ENCODE measurements at places on chromosomes 11 and 22.
A peak's percentile ranks its signal among the peaks of the same experiment; 100 is the strongest.

- DNase-seq = no peak
These were observed 76.8 kb upstream of the BIRC3 start for GRCh38 chr11:102240502-102240901.

GRCh38 chr11:61132646-61133045, 28.6 kb downstream of the VPS37C start:
- DNase-seq = no peak

- DNase-seq = no peak
These were observed 26.8 kb downstream of the LARGE1 start for GRCh38 chr22:33893512-33893911.

DNA sequence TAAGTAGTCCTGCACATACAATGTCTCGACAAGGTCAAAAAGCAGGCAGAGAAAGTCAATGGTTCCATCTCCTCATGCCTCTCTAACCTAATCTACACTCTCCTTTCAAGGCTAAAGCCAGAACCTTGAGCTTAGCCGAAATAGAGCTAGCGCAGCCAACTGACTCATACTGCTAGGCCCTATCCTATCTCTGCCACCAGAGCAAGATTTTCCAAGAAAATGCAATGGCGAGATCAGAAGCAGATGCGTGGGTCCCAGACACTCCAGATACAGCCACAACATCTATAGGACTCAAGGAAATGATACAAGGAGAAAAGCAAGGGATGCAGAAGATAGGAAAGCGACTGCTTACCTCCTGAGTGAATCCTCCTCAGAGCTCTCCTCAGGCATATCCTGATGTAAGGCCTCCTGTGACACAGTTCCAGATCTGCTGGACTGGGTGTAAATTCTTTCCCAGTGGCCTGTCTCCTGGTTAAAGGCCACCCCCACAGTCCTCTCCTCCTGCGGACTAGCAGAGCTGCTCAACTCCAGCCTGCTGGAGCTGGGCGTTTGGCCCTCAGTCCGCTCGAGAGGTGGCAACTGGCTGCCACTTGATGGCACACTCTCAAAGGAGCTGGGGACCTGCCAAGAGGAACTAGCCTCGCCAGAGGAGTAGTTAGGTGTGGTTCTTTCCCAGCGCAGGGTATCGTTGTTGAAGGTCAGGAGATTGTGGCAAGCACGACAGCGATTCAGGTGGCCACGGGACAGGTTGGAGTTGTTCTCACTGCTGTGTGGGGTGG, 52.0 kb downstream of the AMBRA1 start:
- no peak for DNase-seq

- DNase-seq = peak; percentile 57
These were observed 44.2 kb upstream of the TTLL12 start for GRCh38 chr22:43230971-43231723.

GRCh38 chr11:48043991-48044512, 63.7 kb downstream of the PTPRJ start:
- DNase-seq = no peak

- no peak for DNase-seq
These were observed 30.9 kb downstream of the MICAL2 start for GRCh38 chr11:12141283-12141682.

DNA sequence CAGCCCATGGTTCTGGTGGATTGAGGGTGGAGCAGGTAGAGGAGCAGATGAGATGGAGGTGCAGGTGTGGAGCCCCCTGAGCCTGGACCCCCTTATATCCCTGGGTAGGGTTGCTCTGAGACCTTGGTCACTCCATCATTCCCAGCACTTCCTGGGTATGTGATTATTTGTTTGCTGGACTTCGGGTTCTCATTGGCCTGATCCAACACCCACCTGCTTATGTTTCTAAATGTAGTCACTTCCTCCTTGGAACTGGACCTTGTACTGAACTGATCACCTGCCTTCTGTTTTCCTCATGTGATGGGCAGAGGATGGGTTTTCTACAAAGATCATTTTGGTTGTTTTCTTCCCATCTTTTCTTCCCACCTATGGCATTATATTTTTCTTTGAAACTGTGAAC, at the start of gene KRTAP5-4:
Gene KRTAP5-4 (minus strand): TSS at position 53 of the 400 bp plus-strand sequence. CDS start 45 bp downstream, at position 8.
- no peak for DNase-seq

DNA sequence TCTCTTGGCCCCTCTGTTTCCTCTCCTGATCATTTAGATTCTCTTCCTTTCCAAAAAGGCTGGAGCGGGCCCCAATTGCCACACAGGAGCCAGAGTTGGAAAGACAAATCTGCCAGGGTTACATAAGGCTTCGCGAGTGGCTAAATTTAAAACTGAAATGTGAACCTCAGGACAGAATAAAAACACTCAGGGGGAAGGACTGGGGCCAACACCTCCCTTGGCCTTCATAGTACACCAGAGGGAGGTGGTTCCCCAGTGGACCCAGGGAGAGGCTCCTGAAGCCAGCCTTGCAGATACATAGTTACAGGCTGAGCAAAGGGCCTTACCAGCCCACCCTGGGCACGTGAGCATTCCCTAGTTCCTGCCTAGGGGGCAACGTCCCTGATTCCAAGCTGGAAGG, 150.1 kb downstream of the MN1 start:
- no peak for DNase-seq

All from stimulated activated CD4-positive, alpha-beta T cell treated with anti-CD3 and anti-CD28 coated beads, TNF-alpha, amount 100 ng/mL, for 1 hour (primary cell).